Right hindlimb (tissue), 1 donor: ENCODE measurements at places on chromosomes 2 and 18.
A peak's percentile ranks its signal among the peaks of the same experiment; 100 is the strongest.

GRCh38 chr2:223532161-223532560, 70.0 kb downstream of the SCG2 start:
- no peak for DNase-seq

DNA sequence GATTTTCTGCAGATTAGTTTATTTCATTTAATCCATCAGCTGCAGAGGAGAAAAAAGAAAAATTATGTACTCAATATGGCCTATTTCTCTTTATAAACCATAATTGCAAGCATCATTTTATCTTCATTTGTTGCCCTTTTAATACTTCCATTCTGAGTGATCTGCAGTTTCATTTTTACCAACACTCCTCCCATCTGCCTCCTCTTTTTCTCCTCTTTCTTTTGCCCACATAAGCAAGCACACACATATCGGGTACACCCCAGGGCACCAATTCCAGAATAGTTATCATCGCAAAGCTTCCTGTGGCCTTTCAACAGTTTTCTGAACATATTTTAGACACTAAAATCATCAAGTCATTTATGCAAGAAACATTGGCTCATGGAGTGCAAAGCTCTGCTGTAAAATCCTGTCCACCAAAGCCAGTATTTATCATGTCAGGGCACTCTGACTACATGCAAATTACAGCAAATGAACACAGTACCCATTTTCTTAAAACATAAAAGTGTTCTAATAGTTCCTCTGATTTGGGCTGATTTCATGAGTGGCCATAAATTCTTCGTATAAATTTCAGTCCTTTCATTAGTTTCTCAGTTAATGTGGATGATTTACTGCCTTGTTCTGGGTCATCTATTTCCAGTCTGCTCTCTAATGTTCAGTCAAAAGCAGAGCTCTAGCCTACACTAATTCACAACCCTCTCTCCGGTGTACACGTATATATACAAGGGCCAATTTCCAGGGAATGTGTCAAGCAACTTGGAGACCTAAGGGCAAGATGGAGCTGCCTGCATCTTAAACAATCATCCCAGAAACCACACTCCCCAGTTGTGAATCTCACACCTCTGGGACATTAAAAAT, 281.3 kb downstream of the STK39 start:
- no peak for DNase-seq

GRCh38 chr18:61655630-61656029, 237.2 kb downstream of the RNF152 start:
- no peak for DNase-seq

- DNase-seq = no peak
These were observed 171.3 kb upstream of the ID2 start for GRCh38 chr2:8510519-8510918.

DNA sequence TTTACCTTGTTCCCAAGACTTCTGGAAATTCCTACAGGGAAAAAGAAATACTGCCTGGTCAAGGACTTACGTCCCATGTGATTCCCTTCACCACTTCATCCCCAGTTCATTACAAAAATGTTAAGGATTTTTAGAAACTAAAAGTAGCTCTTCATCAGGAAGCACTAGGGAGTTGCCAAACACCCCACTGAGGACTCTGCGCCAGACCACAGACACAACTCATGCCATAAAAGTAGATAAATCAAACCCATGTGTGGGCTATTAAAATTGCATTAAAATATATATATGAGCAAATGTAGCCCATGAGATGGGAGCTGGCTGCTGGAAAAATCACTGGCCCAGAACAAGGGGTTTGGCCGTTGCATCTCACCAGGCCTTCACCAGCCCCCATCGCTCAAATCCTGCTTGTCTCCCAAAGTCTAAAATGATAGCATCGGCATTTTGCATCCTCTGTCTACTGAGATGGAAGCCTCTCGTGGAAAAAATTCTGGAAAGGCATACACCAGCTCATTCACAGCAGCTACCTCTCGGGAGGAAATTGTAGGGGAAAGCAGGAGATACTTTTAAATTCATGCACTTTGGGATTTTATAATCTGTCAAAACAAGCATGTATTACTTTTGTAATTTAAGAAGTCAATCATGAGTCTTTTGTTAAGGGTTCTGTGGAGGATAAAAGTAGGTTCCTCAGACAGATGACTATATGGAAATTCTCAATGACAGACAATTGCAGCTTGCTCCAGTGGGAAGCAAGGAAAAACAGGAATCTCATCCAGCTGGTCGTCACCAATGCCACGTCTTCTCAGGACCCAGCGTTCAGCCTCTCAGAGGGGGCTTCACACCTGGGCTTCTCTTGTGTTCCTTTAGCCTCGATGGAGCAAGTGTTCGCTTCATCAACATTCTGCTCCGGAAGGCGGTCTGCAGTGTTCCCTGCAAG, 113.9 kb downstream of the MREG start:
- DNase-seq = peak; percentile 61

DNA sequence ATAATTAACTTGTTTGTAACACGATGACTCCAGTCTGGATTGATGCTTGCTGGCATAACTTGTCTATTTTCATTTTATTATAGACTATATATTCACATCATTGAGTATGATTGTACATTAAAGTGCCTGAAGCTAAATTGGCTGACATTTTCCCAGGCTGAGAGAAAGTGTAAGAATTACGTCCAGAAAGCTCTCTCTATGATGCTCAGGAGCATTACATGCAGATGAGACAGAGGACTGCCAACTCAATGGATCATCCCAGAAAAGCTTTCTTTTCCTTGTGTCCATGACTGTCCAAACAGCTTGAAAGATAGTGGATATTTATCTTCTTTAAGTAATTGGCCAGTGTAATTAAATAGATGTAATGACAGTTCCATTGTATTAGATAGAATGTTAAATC, 1372.2 kb upstream of the TMEFF2 start:
- DNase-seq = no peak

DNA sequence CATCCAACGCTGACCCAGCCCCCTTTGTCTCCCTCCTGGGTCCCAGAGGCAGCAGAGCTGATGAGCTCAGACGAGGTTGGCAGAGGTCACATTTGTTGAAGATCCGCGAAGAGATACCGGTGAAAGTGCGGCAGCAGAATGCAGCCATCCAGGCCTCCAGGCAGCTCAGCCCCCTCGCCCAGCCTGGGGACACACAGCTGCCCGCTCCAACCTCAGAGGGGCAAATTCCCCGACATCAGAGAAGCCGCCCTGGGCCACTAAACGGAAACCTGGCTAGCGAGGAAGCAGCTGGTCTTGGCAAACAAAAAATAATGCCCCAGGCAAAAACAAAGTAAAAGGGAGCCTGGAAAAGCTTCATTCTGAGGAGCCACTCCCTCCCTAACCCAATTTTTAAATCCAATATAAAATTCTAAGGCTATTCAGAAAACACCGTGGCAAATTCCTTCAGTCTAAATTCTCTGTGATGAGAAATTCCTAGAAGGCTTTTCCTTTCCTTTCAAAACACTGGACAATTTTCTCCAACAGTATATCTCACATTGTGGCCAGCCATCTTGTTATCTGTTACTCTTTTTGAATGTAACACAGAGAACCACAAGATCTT, 262.4 kb downstream of the SS18 start:
- peak; percentile 43 for DNase-seq

DNA sequence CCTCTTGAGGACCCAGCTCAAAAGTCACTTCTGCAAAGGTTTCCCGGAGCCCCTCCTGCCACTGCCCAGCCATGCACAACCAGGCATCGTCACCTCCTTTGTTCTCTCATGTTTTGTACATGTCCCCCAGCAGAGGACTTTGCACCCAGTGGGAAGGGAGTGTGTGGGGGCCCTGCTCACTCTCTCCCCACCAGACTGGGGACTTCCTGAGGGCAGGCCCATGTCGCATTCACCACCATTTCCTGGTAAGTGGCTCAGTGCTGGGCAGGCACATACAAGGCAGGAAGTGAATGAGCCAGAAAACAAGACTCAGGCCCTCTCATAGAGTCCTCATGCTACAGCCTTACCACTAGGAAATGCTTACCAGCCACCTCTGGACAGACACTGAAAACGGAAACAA, 18.9 kb downstream of the MRPL35 start:
- no peak for DNase-seq
